ENCODE measurements at places on chromosomes 5 and 9. TPM values are rescaled to one million over a fixed set of nuclear protein-coding genes. Genes with fewer than 3 reads are reported as not detected.

DNA sequence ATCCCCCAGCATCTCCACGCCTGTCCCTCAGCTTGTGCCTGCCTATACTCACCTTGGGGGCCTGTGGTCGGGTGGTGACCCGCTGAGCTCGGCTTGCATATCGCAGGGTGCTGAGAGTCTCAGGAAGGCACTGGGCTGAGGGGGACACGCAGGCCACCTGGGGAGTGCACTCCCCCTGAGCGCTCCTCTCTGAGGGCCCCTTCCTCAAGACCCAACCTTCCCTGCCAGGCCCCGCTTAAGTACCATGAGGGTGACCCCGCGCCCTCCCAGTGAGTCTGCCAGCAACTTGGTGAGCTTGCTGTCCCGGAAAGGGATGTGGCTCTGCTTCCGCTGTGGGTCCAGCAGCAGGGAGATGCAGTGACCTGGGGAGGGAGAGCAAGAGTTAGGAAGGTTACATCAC, 4.1 kb downstream of the KIF12 start:
- no peak for DNase-seq

GRCh38 chr5:59326596-59326995, 566.9 kb downstream of the PDE4D start:
- DNase-seq: no peak

GRCh38 chr9:35791297-35791921, at the start of gene NPR2:
NPR2 (plus strand) TSS chr9:35791591; CDS start chr9:35792409, 818 bp downstream.
- DNase-seq: no peak

The INSYN2B gene
- 3.1 TPM for total RNA-seq

- DNase-seq: no peak
Observed at GRCh38 chr9:128257907-128258306, 17.9 kb downstream of the GOLGA2 start.

The GDF9 gene
- total RNA-seq: 0.19 TPM

DNA sequence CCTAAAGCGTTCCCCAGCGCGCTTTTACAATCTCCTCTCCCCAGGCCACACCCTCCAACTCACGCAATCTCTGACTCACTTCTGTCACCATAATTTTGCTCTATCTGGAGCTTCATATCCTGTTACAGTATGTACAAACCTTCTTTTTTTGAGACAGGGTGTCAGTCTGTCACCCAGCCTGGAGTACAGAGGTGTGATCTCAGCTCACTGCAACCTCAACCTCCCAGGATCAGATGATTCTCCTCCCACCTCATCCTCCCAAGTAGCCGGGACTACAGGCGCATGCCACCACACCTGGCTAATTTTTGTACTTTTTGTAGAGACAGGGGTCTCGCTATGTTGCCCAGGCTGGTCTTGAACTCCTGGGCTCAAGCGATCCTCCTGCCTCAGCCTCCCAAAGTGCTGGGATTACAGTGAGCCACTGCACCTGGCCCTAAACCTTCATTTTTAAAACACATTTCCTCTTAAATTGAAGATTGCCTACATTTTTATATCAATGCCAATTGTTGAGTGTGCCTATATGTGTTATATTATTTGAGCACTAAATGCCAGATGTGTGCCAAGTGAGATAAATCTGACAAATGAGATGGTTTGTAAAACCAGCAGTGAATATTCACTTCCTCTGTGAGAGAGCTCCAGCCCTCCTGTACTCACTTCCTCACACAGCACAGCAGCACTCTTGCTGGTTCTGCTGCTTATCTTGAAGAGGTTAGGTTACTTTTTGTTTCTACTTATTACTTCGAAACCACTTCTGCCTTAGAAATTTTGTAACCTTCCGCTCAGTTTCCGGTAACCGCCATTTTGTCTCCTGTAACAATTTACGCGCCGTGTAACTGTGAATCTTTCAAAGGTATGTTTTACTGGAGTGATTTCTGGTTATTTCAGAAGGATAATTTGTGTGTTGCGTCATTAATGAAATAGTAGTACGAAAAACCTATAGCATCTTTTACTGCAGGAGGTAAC, 57.9 kb downstream of the DOCK8 start:
- no peak for DNase-seq

- peak; percentile 27 for DNase-seq
Observed at GRCh38 chr5:129135633-129136032, 41.1 kb downstream of the ISOC1 start.

DNA sequence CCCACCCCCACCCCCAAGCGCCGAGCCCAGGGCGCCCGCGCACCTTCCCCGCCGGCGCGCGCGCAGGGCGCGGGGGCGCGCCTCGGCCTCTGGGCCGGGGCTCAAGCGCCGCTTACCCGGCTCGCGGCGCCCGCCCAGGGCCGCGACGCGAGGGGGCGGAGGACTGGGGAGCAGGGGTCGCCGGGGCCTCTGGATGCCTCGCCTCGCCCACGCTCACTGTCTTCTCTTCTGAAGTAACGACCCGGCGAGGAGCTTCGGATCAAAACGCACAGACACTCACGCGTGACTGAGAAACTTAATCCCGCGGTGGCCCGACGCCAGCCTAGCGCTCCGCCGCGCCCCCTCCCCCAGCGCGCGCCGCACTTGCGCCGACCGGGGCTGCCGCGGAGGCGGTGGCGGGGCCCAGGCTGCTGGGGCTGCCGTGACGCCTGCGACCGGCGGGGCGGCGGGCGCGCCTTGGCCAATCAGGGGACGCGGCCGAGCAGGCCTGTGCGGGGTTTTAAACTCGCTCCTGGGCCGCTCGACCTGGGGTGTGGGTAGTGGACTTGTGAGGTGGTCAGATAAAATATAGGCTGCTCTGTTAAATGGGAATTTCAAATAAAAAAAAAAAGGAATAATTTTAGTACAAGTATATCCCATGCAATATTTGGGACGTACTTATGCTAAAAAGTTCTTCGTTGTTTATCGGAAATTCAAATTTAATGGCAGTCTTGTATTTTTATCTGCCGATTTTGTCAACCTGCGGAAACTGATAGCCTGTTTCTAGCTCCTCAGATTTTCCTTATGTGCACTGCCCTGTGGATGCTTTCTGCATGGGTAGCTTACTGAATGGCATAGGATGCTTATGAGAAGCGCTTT, at the start of gene MPDZ:
TSS of gene MPDZ (minus strand) at position 409 of the 858 bp plus-strand sequence. CDS start 29,377 bp downstream, outside the sequence.
- DNase-seq: peak; percentile 48

GRCh38 chr5:74767579-74767913, 497 bp downstream of the NSA2 start:
- DNase-seq: peak; percentile 23

DNA sequence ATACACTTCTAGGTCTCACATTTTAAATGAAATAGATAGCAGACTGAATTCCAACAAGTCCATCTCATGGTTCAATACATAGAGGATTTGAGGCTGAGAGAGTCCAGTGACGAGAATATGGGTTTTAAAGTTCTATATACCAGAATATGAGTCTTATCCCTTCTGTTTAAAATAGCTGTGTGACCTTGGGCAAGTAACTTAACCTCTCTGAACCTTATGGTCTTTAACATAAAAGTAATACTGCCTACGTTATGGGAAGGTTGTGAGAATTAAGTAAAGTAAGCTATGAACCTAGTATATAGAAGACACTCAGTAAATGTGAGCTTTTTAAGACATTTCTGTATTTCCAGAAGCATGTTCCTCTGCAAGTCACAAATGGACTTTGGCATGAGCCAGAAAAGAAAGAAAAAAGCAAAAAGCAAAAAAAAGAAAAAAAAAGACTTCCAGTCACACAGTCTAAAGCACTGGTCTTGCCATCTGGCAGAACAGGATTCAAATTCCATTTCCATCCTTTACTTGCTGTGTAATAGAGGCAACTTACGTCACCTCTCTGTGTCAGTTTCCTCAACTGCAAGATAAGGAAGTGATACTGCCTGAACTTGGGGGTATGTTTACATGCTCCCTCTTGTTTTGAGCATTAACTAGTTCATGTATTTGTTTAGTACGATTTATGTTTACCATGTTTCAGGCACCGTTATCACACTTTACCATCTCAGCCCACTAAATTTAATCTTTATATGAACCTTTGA, 248.2 kb downstream of the TRIM32 start:
- DNase-seq: no peak

GRCh38 chr5:61274511-61274911, 57.5 kb upstream of the ZSWIM6 start:
- no peak for DNase-seq

All from H4 (cell line).